Activated CD4-positive, CD25-positive, alpha-beta regulatory T cell treated with anti-CD3 and anti-CD28 coated beads, Interleukin-2, amount 50 U/mL, for 16 hours (primary cell): ENCODE measurements at places on chromosomes 11 and 22.

DNA sequence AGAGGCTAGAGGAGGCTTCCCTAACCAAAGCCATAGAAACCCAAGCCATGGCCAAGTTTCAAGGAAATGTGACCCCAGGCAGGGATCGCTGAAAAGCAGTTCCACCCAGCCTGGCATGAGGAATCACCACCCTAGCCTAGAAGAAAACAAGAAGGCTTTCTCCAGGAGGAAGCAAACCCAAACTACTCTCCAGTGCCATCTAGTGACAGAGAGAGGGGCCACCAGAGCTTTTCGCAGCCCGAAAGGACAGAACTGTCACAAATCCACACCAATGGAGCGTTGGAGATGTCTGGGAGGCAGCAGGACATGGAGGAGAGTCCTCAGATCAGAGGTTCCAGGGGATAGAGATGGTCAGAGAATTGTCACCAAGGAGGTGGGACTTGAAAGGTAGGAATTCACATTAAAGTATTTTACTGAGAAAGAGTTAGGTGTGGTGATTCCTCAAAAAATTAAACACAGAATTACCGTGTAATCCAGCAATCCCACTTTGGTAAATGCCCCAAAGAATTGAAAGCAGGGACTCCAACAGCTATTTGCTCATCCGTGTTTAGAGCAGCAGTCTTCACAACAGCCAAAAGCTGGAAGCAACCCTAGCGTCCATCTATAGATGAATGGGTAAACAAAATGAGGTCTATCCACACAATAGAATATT lies 67.3 kb upstream of the NUP50 start:
- peak; percentile 2 for DNase-seq

DNA sequence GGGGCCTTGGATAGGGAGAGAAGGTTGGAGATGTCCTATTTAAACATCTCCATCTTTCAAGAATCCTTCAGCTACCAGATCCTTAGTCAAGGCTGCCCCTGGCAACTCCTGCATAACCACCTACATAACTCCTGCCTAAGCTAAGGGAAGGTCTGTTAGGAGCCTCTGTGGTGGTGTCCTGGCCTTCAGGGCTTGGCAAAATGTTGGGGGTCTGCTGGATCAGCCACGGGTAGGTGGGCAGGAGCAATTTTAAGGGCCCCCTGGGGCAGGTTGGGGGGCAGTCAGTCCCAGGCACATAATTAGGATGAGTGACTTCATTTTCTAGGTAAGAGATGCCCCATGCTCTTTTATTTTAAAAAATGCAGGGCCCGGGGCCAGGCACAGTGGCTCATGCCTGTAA lies 25.9 kb downstream of the USH1C start:
- DNase-seq: no peak

GRCh38 chr22:45285263-45286058 lies 712 bp downstream of the UPK3A start:
- no peak for DNase-seq

DNA sequence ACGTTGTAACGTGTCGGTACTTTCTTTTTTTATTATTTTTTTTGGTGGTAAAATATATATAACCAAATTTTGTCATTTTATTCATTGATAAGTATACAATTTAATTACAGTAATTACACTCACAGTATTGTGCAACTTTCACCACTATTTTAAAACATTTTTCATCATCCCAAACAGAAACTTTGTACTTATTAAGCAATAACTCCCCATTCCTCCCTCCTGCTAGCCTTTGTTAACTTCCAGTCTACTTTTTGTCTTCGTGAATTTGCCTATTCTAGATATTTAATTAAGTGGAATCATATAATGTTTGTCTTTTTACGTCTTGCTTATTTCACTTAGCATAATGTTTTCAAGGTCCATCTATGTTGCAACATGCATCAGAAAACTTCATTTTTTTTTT lies 58.5 kb downstream of the STIM1 start:
- no peak for DNase-seq

GRCh38 chr11:61092280-61092766 lies 10.0 kb upstream of the CD5 start:
- no peak for DNase-seq

GRCh38 chr11:2943711-2944118 lies 14.5 kb upstream of the PHLDA2 start:
- no peak for DNase-seq

DNA sequence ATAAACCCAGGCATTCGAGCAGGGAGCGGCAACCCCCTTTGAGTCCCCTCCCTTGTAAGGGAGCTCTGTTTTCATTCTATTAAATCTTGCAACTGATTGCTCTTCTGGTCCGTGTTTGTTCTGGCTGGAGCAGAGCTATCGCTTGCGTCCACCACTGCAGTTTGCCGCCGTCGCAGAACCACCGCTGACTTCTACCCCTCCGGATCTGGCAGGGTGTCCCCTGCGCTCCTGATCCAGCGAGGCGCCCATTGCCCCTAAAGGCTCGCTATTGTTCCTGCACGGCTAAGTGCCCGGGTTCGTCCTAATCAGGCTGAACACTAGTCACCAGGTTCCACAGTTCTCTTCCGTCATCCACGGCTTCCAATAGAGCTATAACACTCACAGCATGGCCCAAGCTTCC lies 10.4 kb upstream of the MS4A7 start:
- DNase-seq: no peak

GRCh38 chr11:134521001-134521400 lies 109.0 kb upstream of the B3GAT1 start:
- no peak for DNase-seq

DNA sequence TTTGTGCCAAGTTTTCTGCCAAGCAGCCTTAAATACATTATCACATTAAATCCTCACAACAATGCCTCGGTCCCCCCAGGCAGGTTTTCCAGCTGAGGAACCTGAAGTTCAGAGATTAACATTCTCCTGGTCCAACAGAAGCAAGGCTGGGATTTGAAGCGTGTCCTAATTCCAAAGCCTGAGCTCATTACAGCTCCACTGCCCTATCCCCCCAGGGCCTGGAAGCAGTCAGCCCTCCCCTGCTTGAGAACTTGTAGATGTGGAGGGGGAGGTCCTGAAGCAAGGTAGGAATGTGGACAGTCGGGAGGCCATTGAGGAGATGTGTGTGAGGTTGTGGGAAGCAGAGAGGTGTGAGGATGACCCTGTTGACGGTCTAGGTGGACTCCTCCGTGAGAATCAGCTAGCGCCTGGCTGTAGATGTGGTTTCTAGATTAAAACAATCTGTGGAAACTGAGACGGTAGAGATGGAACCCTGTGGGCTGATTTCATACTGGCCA lies 8.1 kb downstream of the GRAMD1B start:
- DNase-seq: no peak

GRCh38 chr11:47987781-47988180 lies 7.4 kb downstream of the PTPRJ start:
- DNase-seq: no peak

GRCh38 chr11:6609502-6610015 lies 2.5 kb downstream of the TAF10 start:
- no peak for DNase-seq

- no peak for DNase-seq
Measured at GRCh38 chr11:30451167-30451566, 128.3 kb downstream of the ARL14EP start.

DNA sequence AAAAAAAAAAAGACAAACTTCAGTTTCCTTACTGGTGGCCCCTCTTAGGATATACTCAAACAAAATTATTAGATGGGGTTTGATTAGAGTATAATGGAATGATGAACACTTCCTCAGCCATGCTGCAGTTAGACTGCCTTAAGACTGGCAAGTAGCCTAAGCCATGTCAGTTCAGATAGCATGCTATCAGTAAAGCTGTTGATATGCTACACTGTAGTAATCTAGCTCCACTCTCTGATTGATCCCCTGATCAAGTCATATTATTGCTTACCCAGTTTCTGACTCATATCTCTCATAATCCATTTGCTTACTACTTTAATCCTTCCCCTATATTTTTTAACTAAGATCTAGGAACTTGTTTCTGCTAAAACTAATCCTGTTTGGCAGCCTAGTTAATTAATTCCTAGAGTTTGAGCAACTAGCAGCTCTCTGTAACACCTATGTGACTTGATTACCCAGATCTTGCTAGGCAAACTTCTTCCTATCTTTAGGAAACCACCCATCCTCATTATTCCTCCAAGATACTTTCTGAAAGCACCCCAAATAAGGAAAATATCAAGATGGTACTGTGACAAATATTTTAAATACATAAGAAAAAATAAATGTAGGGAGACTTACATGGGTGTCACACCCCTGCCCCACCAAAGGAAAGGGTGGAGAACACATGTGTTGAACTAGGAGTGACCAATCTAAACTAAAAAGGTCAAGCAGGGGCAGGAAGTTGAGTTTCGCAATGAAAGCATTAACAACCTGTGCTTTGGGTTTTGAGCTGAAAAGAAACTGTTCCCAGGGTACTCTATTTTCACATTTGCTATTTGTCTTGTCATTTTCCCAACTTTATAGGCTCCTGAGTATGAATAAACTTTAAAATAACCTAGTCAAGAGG lies 43.2 kb downstream of the PIK3C2A start:
- DNase-seq: no peak

GRCh38 chr11:122882857-122883645 lies 492 bp downstream of the JHY start:
- no peak for DNase-seq

GRCh38 chr11:269146-269890 lies 8.9 kb upstream of the NLRP6 start:
- no peak for DNase-seq

DNA sequence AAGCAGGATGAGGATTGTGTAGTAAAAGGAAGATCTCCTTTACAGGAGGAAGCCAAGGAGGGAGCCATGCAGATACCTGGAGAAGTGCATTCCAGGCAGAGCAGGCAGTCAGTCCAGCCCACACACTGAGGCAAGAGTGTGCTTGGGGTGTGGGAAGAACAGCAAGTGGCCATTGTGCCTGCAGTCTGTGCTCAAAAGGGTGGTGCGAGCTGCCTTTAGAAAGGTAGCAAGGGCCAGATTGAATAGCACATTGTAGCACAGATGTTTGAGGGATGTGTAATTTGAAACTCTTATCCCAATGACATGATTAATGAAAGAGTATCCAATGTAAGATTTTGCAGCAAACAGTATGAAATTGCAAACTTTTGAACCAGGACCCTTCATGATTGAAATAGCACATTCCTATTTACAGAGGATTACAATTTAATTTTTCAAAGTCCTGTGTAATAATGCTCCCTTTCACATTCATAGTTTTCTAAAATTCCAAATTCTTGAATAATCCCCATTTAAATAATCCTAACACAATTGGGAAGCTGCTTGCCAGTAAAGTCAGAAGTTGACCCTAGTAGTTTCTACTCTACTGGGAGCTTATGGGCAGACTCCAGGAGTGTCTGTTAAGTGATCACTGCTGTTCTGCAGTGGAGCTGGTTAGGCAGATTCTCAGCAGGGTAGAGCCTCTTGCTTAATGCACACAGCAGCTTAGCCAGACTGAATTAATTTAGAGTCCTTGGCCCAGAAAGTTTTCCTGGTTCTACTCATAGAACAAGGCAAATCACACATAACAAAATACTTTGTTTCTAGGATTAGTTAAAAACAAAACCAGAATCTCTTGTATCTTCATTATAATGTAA lies 78.1 kb downstream of the CYB5R2 start:
- no peak for DNase-seq
